NCI-H510A treated with DMSO at 0.1 percent for 48 hours (cell line): ENCODE measurements at places on chromosomes 5 and 9.

- DNase-seq: peak; percentile 43
Observed at GRCh38 chr5:79133121-79133656, 21.6 kb downstream of the BHMT start.

- no peak for DNase-seq
Observed at GRCh38 chr5:172147857-172148256, 40.2 kb downstream of the STK10 start.

- DNase-seq: peak; percentile 54
Observed at GRCh38 chr9:90002397-90003271, 397.8 kb downstream of the GADD45G start.

DNA sequence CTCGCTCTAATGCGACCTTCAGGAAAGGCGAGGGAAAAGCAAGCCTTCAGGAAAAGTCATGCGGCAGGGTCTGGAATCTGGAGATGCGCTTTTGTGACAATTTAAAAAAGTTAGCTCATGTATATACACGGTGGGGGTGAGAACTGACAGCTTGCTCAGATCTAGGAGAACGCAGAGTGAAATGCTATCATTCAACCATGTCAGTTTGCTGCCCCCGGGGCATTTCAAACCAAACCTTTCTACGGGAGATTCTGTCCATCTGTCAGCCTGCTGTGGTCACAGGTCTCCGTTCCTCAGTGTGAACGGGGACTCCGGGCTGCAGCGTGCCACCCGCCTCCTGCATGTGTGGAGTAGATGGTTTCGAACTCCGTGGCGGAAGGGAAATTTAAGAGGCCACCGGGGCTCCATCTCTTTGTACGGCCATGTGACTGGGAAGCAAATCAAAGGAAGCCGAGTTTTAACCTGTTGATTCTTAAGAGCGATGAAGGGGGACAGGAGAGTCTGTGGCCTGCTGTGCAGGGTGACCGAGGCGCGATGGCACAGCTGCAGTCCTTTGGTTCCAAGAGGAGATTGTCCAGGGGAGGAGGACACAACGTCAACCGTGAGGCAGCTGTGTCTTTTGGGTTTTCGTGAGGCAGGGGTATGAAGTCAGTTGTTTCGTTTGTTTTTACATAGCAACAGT lies 45.9 kb downstream of the OTULIN start:
- DNase-seq: no peak

- DNase-seq: no peak
Observed at GRCh38 chr5:129747572-129748407, at the start of gene MINAR2. Gene MINAR2 (plus strand): TSS chr5:129748094. CDS start chr5:129748191, 97 bp downstream.

DNA sequence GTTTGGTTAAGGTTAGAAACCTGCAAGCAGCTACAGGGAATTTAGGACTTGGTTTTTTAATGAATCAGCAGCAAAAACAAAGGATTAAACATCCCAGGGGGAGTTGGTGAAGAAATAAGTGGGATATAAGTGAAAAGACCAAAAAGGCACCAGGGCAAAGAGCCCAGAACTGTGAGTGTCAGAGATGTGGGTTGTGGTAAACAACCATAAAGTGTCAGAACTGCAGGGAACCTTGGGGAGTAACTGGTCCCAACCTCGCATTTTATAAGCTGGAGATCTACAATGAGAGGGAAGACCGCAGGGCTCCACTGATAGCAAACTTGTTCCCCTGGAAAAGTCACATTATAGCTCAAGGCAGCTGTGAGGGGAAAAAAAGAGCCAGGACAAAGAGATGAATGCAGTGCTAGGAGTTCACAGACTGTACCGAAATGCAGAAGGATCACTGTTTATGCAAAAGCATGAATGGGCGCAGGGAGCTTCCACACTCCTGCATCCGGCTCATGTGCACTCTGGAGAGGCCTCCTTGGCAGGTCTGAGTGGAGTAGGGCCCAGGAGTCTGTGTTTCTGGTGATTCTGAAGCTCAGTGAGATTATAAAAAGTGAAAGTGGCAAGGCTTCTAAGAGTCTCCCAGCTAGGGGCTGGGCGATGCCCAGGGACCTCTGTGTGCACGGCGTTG lies 156.3 kb downstream of the GOLPH3 start:
- DNase-seq: no peak

DNA sequence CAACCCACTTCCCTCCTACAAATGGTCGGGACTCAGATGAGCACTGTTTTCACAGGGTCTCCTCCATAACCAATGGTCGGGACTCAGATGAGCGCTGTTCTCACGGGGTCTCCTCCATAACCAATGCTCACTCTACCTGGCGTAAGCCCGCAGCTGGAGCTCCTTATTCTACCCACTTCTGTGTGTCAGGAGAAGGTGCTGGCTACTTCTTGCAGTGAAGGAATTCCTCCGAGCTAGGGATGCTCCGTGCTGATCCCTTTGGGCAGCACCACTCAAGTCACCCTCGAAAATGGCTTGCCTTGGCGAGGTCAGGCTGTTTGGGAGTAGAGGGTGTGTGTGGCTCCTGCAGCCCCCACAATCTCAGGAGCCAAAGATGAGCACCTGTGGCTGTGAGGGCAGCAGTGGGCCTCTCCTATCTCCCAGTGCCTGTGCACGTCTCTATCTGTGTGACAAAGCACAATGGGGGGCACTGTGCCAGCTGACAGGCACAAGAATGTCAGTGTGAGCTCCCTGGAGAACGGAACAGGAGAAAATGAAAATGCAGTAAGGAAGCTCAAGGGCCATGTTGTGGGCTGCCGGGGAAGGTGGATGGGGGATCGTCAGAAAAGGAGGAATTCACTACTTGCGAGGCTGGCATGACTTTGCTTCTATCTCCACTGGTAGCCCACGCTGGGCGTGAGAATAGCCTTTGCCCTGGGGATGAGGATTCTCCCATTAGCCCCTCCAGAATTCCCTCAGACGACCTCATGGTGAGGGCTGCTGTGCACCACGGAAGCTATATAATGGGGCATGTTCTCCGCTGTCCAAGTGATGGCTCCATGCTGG lies 3.9 kb upstream of the BTNL9 start:
- DNase-seq: no peak

DNA sequence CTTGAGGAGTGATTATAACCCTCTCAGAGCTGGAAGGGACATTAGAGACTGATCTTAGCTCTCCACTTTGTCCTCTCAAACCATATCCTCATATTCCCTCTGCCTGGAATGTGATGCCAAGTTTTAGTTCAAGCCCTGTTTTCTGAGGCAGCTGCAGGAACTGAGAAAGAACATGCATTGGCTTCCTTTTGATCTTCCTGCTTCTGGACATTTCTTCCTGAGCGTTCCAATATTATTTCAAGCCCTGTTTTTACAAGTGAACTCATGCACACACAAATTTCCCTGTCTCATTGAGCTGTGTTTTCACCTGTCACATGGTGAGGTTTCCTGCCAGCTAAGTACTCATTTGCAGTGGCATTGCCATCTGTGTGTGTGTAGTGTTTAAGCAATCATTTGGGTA lies 17.0 kb downstream of the FOCAD start:
- no peak for DNase-seq

- DNase-seq: peak; percentile 28
Observed at GRCh38 chr9:35945341-35946018, 12.5 kb downstream of the OR2S2 start.

DNA sequence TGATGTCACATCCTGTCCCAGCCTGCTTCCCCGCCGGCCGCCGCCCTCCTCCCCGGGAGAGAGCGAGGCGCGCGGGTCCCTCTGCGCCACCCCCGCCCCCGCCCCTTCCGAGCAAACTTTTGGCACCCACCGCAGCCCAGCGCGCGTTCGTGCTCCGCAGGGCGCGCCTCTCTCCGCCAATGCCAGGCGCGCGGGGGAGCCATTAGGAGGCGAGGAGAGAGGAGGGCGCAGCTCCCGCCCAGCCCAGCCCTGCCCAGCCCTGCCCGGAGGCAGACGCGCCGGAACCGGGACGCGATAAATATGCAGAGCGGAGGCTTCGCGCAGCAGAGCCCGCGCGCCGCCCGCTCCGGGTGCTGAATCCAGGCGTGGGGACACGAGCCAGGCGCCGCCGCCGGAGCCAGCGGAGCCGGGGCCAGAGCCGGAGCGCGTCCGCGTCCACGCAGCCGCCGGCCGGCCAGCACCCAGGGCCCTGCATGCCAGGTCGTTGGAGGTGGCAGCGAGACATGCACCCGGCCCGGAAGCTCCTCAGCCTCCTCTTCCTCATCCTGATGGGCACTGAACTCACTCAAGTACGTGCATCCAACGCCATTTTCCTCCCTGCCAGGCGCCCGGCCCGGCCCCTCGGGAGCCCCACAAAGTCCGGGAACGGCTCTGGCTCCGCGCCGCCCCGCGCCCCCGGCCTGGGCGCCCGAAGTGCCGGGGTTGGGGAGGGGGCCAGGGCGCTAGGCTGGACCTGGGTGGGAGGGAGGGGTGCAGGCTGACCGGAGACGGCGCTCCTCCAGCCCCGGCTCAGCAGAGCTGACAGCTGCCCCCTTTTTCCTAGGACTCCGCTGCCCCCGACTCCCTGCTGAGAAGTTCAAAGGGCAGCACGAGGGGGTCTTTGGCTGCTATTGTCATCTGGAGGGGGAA lies 12.0 kb upstream of the OLFM1 start:
- no peak for DNase-seq

DNA sequence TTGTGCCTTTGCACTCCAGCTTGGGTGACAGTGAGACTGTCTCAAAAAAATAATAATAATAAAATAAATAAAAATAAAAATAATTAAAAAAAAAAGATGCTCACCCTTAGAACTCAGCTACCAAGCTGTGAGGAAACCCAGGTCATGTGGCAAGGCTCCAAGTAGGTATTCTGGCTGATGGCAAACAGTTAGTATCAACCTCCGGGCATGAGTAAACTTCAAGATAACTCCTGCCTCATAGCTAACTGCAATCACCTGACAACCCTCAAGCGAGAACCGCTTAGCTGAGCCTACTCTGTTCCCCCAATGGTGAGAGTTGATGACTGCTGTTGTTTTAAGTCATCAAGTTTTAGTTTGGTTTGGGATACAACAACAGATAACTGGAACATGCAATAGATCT lies 6.1 kb upstream of the SLC44A1 start:
- no peak for DNase-seq

- no peak for DNase-seq
Observed at GRCh38 chr9:78143281-78144007, 92.4 kb upstream of the CEP78 start.

DNA sequence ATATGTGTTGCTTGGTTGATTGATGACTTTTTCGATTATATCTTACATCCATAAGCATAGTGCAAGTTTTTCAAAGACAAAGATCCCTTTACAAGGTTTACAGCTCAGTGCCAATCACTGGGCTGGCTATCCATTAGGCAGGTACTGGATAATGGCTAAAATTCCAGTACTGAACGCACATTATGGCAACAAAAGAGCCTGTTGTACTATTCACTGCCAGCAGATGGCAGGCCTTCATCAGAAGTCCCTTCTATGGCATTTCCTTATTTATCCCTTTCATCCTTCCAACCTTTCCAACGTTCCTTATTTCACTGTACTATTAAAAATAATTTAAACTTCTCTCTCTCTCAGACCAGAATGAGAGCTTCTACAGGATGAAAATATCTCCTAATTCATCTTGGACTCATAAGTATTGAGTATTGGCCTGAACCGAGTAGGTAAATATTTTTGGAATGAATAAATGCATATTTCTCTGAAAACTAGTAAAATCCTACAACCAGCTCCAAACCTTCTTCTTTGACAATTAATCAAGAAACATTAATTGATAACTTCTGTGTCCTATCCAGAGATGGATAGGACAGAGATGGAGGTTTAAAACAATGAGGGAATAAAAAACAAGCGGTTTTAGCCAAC lies 6.7 kb upstream of the WNT8A start:
- peak; percentile 59 for DNase-seq

DNA sequence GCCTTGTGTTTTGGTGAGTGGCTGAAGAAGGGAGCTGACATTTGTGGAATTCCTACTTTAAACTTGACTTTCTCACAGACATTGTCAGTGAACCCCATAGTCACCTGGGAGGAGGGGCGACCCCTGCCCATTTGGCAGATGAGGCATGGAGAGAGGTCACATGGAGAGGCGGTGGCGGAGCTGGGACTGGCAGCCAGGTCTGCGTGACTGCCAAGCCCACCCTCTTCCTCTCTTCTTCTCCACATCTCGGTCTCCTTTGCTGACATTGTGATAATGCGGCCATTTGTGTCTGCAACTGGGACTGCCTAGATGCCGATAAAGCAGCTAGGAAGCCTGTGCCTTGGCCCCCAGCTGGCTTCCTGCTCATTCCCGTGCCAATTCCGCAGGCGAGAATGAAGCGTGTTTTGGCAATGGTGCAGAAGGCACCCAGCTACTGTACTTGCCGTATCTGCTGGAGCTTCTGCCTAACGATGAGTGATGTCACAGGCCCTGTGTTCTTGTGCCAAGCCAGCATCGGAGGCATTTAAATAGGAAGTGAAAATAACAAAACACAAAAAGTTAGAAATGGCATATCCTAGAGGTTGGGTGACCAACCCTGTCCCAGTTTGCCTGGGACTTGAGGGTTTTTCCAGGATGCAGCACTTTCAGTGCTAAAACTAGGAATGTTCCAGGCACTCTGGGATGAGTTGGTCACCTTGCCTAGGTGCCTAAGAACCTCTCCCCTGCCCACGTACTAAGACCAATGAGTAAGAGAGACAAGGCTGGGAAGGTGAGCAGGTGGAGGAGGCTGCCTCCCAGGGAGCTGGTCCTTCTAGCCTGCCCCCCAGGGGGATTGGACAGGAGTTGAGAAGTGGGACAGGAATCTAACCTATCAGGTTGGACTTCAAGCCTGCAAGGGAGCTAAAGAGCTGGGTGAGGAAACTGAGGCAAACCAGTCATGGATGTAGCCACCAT lies 23.6 kb downstream of the OLFML2A start:
- DNase-seq: no peak

DNA sequence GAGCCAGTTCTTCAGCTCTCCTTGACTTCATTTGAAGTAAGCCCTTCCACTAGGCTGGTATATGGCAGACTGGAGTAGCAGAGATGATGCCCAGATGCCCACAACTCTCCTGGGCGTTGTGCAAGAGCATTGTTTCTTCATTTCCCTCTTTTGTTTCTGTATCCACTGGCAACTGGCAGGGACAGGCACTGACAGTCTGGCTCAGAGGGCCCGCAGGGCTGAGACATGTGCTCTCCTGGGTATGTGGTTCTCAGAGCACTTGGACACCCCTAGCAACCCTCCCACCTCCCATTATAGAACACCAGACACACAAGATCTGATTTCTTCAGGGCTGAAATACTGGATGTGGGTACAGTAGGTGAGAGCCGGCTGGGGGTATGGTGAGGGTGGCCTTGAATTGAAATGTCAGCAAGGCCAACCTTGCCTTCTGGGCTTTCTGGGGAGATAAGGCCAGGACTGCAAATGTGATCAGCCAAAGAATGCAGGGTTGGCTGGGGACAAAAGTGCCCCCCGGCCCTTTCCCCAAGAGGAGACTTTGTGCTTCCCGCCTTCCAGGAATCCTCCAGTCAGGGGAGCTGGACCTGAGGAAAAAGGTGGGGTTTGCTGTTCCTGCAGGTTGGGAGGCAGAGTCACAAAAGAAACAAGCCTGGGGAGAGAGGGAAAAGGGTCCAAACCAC lies 28.6 kb upstream of the CTNNA1 start:
- no peak for DNase-seq
